Smooth muscle cell of bladder (primary cell): ENCODE measurements at places on chromosomes 5 and 9. TPM values are rescaled to one million over a fixed set of nuclear protein-coding genes. Genes with fewer than 3 reads are reported as not detected.

TRPM6 gene
- 0.09 and 0.28 TPM in 2 replicates for total RNA-seq

SEC61B gene
- 80.3 and 102 TPM in 2 replicates for total RNA-seq

MYMK gene
- not detected in 2 replicates for total RNA-seq

EXOSC3 gene
- 27.6 and 39.4 TPM in 2 replicates for total RNA-seq
